ENCODE measurements at places on chromosomes 7 and 10.
A peak's percentile ranks its signal among the peaks of the same experiment; 100 is the strongest.

- no peak for DNase-seq
Measured at GRCh38 chr7:18426564-18427226, 68.9 kb upstream of the HDAC9 start.

DNA sequence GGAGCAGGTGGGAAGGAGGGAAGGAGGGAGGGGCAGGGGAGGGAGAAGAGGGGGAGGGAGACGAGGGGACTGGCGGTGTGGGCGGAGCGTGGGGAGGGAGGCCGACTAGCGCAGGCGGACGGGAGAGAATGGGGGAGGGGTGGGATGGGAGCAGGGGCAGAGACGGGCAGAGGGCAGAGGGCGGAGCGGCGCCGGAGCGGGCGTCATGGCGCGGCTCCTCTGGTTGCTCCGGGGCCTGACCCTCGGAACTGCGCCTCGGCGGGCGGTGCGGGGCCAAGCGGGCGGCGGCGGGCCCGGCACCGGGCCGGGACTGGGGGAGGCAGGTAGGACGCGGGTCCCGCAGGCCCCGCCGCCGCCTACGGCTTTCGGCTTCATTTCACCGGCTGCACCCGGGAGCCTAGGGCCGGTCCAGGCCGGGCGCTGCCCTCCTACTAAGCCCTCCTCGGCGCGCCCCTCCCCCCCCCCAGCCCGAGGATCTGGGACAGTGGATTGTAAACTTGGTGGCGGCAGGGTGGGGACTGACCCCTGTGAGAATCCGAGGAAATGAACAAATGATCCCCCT is at the start of gene MSRB2:
Gene MSRB2, plus strand, starts transcription at position 176 of the 562 bp plus-strand sequence. Its CDS starts 30 bp downstream, at position 206.
- DNase-seq, result peak; percentile 90

DNA sequence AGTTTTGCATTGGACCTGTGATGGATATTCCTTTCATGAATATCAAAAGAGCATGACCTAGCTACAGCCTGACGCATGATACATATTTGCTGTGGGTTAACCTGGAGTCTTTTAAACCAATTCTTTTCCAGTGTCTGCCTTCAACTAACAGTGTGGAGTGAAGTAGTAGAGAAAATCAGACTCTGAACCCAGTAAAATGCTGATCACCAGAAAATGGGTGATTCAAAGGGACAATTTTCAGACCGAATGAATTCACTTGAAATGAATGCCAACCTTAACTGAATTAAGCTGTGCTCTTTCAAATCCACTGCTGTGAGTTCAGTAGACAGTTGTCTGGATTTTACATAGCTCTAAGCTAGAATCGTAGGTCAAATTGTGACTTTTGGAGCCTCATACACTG is 123.0 kb downstream of the CDK14 start:
- no peak for DNase-seq

DNA sequence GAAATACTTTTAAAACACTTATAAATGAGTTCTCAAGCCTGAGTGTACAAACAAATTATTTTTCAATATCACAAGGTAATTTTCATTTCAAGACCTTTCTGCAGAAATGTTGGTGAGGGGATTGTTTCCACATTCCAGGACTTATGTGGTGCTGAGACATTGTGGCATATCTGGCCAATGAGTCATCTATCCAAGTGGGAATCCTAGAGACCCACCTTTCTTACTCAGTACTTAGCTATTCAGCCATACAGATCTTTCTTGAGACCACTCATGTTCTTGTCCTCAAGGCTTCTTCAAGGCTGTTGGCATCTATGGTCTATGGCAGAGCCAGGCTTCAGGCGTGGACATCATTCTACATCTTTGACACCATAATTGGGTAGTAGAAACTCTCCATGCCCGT is 225.4 kb downstream of the DKK1 start:
- peak; percentile 63 for DNase-seq

GRCh38 chr10:28922127-28922526 is 244.8 kb downstream of the BAMBI start:
- no peak for DNase-seq

DNA sequence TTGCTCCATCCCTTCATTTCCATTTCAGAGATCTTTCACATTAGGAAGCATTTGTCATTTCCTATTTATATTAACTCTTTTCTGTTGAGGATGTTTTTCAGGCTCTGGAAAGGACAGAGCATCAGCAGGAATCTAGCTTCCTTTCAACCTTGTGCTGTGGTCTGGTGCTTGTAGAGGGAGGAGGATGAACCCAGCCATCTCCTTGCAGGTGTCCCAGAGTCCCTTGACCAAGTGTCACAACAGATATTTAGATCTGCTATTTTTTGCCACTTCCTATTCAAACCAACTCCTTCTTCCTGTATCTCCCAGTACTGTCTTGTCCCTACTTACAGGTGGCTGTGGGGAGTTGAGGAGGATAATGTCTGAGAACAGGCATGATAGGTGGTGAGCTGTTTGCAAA is 742.8 kb downstream of the GRID1 start:
- no peak for DNase-seq

DNA sequence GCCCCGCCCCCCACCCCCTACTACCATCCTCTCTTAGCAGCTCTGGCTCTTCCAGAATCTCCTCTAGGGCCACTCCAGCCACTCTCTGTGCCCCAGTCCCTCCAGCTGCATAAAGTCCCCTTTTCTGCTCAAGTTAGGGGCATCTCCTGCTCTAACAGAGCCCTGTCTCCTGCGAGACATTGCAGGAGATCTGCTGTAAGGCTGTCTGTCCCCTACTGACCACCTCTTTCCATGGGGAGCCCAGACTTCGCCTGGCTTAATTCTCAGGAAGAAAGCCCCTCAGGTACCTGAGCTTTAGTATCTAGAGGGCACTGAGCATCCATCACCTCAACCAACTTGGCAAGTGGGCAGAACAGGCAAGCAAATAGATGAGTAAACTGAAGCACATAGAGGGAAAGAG is 200.7 kb upstream of the ZMIZ1 start:
- DNase-seq, result no peak

DNA sequence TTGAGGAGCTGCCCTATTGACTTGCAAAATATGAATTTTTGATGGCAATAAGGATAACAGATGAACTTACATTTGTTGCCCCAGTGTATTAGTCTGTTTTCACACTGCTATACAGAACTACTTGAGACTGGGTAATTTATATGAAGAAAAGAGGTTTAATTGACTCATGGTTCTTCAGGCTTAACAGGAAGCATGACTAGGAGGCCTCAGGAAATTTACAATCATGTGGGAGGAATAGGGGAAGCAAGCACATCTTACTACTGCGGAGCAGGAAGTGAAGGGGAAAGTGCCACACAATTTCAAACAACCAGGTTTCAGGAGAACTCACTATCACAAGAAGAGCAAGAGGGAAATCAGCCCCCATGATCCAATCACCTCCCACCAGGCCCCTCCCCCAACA is 57.9 kb downstream of the ZNF22 start:
- no peak for DNase-seq

- no peak for DNase-seq
Measured at GRCh38 chr10:66301078-66301477, 624.8 kb upstream of the LRRTM3 start.

GRCh38 chr7:156064971-156065386 is 252.7 kb upstream of the SHH start:
- DNase-seq, result peak; percentile 88

- no peak for DNase-seq
Measured at GRCh38 chr10:126171555-126171954, 216.7 kb downstream of the ADAM12 start.

GRCh38 chr7:28406192-28406591 is 6.1 kb upstream of the CREB5 start:
- DNase-seq, result no peak

GRCh38 chr10:962342-962741 is 25.9 kb upstream of the GTPBP4 start:
- no peak for DNase-seq

DNA sequence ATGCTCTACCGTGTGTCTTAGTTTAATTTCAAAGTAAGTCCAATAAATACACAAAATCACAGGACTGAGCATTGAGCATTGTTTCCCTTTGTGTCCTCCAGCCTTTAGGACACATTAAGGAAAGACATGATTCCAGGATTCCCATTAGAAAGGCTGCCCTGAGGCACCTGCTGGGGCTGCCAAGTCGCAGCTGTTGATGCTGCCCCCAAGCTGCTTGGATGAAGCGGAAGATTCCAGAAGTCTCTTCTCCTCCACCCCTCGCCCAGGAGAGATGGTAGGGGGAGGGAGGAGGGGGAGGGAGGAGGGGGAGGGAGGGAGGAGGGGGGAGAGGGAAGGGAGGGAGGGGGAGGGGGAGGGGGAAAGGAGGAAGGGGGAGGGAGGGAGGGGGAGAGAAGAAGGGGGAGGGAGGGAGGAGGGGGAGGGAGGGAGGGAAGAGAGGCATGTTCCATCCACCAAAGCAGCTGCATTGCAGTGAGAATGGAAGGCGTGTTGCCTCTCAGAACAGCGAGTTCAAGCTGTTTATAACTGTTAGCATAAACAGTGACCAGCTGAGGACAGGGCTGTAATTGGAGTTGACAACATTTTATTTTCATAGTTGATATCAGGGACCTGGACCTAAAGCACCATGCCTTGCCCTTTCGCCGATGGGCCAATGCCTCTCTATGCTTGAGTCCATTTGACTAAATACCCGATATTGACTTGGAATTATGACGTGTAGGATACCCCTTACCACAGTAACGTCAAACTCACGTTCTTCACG is 67.3 kb downstream of the DIP2C start:
- DNase-seq, result no peak

DNA sequence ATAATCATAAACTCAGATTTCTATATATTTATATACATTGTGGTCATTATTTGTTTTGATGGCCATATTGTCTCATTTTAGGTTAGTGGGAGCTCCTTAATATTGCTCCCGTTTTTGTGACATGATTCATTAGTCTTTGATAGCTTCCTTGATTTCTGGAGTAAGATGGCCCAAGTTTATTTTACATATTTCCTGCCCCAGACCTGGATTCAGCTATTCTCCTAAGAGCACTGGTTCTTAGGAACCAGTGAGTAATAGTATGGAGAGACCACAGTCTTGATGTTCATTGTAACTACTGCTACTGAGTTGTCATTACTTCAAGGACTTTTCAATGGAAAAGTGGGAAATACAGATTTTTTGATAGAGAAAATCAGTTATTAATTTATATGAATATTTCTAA is 6.0 kb downstream of the TFPI2 start:
- no peak for DNase-seq

GRCh38 chr10:30765616-30766015 is 136.1 kb upstream of the LYZL2 start:
- DNase-seq, result no peak
